Suppressor macrophage treated with lipopolysaccharide for 4 hours (primary cell): ENCODE measurements at places on chromosomes 7 and 10.

DNA sequence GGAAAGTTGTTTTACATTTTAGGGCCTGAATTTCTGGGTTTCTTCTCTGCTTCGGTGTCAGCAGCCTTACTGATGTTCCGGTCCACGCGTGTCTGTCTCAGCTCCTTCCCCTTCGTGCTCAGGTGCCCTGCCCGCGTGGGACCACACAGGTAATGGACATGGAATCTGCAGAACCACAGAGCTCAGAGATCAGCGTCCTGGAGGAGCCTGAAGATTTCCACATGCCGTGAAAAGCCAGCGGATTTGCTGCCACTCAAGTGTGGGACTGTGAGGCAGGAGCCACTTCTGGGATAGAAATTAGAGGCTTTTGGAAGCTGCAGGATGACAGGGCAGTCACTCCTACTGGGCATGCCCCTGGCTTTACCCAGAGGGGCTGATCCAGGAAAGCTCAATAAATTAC, 666.1 kb upstream of the FOXK1 start:
- DNase-seq = no peak

GRCh38 chr7:158266817-158267741, 320.5 kb downstream of the PTPRN2 start:
- DNase-seq = no peak

DNA sequence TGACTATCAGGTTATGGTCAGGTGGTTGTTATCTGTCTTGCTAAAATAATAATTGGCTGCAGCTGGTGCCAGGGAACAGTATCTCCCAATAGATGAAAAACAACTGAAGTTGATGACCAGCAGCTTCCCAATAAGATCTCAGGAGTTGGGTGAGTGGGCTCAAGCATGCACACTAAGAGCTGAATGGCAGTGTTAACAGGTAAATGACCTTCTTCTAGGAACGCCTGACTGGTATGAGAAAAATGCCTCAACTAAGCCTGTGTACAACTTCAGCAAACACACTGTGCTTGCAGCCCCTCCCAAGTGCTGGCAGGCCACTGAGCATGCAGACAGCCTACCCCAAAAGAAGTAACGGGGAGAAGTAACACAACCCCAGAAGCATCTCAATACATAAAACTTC, 636.9 kb downstream of the ACTR3B start:
- DNase-seq = no peak

- DNase-seq = peak; percentile 39
Measured at GRCh38 chr7:106606120-106606519, 54.8 kb downstream of the CCDC71L start.

- peak; percentile 35 for DNase-seq
Measured at GRCh38 chr10:55091691-55092328, 290.8 kb upstream of the PCDH15 start.

DNA sequence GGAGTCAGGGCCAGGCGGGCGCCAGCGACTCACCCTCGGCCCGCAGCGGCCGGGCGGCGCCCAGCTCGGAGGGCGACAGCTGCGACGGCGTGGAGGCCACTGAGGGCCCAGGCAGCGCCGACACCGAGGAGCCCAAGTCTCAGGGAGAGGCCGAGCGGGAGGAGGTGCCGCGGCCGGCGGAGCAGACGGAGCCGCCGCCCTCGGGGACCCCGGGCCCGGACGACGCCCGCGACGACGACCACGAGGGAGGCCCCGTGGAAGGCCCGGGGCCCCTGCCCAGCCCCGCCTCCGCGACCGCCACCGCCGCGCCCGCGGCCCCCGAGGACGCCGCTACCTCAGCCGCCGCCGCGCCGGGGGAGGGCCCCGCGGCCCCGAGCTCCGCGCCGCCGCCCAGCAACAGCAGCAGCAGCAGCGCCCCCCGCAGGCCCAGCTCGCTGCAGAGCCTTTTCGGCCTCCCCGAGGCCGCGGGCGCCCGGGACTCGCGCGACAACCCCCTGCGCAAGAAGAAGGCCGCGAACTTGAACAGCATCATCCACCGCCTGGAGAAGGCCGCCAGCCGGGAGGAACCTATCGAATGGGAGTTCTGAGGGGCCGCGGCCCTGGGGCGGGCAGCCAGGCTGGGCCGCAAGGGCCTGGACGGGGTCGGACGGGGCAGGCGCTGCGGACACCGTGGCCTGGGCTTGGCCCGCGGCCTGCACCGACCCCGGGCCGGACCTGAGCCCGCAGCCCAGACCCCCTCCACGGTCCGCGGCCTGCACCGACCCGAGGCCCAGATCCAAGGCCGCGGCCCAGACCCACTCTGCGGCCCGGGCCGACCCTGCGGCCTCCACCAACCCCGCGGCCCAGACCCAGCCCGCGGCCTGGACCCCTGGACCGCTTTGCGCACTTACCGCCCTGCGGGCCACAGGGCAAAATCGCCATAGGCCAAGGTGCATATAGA, 37.9 kb upstream of the SH2B2 start:
- no peak for DNase-seq

DNA sequence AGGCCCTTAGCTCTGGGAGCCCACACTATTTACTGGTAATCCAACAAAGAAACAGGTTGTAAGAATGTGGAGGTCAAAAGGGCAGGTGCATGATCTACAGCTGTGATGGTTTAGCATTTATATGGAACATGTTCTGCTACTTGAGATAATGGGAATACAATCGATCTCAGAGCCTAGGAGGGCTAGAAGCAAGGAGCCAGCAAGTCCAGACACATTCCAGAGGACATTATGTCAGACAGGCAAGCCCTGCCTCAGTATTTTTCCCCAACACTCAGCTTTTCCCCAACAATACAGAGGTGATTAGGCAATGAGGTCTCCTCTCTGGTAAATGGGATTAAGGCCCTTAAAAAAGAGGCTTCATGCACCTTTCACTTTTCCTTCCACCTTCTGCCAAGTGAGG, 21.4 kb upstream of the GNAT3 start:
- no peak for DNase-seq

- DNase-seq = no peak
Measured at GRCh38 chr10:104941662-104942061, 300.6 kb downstream of the SORCS3 start.

DNA sequence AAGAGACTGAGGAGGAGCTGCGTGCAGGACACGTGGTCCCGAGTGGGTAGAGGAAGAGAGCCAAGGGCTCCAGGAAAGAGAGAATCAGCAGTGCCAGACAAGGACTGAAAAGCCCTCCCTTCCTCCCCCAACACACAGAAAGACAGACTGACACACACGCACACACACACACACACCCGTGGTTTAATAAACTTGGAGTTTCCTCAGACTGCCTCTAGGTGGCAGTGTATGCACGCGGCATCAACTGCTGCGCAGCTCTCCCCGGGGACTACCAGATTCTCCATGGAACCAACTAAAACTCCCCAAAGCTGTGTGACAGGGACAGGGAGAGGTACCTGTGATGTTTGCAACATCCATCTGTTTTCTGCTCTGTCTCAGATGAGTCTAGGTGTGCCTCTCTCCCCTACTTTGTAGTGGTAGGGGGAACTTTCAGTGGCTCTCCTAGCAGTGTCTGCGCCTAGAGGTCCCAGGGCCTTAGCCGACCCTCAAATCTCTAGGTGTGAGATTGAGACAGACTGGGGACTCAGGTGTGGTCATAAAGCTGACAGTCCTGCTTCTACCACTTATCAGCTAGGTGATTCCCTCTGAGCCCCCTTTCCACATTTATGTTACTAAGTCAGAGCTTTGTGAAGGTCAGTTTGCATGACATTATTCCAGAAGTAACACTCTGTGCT, 9.3 kb upstream of the TSPAN14 start:
- peak; percentile 76 for DNase-seq

- DNase-seq = no peak
Measured at GRCh38 chr10:51085204-51085603, 10.9 kb downstream of the PRKG1 start.
